ENCODE measurements at places on chromosomes 6 and 20.
A peak's percentile ranks its signal among the peaks of the same experiment; 100 is the strongest.

DNA sequence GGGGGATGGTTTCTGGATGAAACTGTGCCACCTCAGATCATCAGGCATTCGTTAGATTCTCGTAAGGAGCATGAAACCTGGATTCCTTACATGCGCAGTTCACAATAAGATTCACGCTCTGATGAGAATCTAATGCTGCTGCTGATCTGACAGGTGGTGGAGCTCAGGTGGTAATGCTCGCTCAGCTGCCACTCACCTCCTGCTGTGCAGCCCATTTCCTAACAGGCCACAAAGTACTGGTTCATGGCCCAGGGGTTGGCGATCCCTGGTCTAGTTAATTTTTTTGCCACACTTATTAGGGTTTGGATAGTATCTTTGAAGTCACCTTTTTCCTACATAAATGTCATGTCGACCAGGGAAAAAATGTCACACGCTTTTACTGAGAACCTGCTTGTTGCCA is 96.8 kb upstream of the MLIP start:
- H3K4me1 ChIP-seq: no peaks in the 10 kb centered on the region
- no peaks in the 10 kb centered on the region for H3K36me3 ChIP-seq
- H3K27ac ChIP-seq: no peak overlapping the region
- H3K4me3 ChIP-seq: no peak overlapping the region

DNA sequence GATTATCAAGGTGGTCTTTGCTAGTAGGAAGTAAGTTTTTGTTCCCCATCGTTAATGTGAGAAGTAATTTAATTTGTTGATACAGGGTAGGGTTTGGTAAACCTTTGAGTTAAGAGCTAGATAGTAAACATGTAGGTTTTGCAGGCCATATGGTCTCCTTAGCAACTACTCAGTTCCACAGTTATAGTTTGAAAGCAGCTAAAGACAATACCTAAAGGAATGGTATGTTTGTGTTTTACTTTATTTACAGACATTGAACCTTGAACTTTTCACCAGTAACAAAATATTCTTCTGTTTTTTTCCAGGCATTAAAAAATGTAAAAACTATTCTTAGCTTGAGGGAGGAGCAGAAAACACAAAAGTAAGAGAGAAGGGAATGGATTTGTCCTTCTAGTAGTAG is 1.7 kb downstream of the CAP2 start:
- no peak overlapping the region for H3K4me3 ChIP-seq
- H3K36me3 ChIP-seq: no peaks in the 10 kb centered on the region
- H3K27me3 ChIP-seq: peaks cover 2% of the 10 kb centered on the region

DNA sequence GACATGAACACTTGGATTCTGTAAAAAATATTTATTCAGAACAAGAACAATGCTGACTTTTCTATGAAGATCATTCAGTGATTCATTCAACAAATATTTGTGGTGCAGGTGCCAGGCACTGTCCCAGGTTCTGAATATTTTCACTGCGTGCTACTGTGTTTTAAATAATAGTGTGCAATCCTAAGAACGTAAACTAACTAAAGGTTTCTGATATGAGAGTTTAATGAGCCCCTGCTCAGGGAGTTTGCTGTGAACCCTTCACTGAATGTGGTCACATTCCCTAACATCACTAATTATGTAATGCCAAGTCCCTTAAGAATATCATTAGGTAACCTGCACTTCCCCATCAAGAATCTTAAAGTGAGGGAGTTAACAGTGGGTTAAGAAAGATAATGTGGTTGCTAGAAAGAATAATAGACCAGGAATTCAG is 1.7 kb upstream of the TMEM170B start:
- no peaks in the 10 kb centered on the region for H3K36me3 ChIP-seq
- H3K4me3 ChIP-seq: no peak overlapping the region
- no peak overlapping the region for H3K27ac ChIP-seq
- H3K4me1 ChIP-seq: no peaks in the 10 kb centered on the region
- DNase-seq: no peak

GRCh38 chr6:33070909-33071308 is 2.5 kb downstream of the HLA-DPA1 start:
- no peak overlapping the region for H3K27ac ChIP-seq
- no peak overlapping the region for H3K4me3 ChIP-seq
- DNase-seq: no peak
- H3K36me3 ChIP-seq: no peaks in the 10 kb centered on the region
- no peaks in the 10 kb centered on the region for H3K27me3 ChIP-seq
- H3K4me1 ChIP-seq: no peaks in the 10 kb centered on the region

DNA sequence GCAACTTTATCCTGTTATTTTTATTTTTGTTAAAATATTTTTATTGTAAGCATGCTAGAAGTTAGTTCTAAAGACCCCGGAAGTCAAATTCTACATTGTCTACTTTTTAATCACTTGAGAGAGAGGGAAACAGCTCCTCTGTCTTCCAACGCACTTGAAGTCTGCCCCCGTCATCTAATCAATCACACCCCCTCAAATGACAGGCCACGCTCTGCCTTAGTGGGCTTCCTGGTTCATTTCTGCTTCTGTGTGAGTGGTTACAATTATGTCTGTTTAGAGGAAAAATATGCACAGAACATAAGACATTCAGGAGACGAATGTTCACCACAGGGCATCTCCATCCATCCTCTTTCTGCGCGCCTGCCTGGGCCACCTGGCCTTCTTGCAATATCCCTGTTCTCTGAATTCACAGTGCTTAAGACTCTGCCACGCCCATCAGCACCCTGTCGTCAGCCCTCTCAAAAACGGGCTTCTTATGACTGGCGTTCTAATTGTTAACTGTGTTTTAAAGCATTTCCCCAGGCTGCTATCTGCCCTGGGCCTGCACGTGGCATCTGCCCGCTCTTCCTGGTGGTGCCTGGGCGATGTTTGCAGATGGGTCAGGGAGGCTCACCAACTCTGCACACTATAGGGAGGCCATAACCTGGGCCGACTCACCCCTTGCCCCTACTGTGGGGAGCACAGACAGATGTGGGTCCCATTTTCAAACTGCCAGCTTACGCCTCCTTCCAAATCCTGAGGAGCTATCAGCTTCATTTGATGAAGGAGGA is 15.4 kb downstream of the DACT2 start:
- H3K4me3 ChIP-seq: no peak overlapping the region
- no peak for DNase-seq

DNA sequence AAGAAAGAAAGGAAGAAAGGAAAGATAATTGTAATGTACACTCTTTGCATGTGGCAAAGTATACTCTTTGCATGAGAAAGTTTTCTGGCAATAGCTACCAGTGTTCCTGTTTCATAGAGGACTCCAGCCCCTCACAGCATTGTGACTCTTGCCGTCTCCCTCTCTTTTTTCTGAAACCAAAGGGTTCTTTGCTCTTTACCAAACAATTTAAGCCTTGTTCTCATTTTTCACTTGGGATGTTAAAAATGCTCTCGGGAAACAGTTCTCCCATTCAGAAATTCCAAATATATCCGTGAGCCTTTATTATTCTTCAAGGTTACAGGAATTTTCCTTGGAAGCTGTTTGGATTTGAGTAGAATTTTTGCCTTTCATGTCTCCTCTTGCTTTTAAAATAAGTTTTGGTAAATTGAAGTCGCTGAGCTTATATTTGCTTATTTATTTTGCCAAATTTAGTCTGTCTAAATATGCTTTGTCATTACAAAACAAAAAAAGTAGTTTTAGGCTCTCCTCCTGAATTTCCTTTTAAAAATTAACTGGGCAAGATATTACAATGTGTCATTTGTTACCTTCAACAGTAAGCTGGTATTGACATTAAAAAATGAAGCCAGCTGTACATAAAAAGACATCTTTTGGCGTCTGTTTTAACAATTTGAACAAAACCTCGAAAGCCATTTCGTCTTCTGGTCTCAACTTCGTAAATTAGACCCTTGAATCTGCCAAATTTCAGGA is 103.8 kb upstream of the ARMC2 start:
- H3K36me3 ChIP-seq: no peaks in the 10 kb centered on the region
- no peak overlapping the region for H3K4me3 ChIP-seq
- no peaks in the 10 kb centered on the region for H3K27me3 ChIP-seq
- no peak for DNase-seq
- no peak overlapping the region for H3K27ac ChIP-seq

DNA sequence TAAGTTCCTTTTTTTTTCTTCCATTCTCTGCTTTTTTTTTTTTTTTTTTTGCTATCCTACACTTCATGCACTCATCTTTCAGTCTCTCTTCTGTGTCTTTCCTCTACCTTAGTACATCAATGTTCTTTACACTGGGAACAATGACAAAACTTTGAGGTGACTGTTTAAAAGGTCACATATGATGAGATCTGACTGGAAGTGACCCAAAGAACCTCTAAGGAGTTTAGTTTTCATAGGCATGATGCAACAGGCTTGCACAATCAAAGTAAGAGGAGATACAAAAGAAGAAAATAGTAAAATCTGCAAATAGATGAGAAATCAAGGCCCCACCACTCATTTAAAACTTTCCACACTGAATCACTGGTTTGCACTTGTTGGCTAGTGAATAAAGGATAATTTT is 840.8 kb downstream of the TBC1D32 start:
- DNase-seq: no peak
- no peak overlapping the region for H3K4me3 ChIP-seq
- no peaks in the 10 kb centered on the region for H3K27me3 ChIP-seq
- H3K36me3 ChIP-seq: no peaks in the 10 kb centered on the region

- H3K4me3 ChIP-seq: peak within 1 kb of the TSS; percentile 52
- DNase-seq: peak; percentile 29
- H3K27me3 ChIP-seq: no peaks in the 10 kb centered on the region
- peaks cover 1% of the 10 kb centered on the region for H3K4me1 ChIP-seq
Observed at GRCh38 chr6:24125980-24126379, at the start of gene NRSN1. Gene NRSN1 (plus strand): TSS chr6:24126215. CDS start chr6:24134328, 8,113 bp downstream.

GRCh38 chr6:1105833-1106400 is 206.0 kb upstream of the FOXQ1 start:
- no peak overlapping the region for H3K27ac ChIP-seq
- H3K4me1 ChIP-seq: no peaks in the 10 kb centered on the region
- peaks cover 56% of the 10 kb centered on the region for H3K27me3 ChIP-seq
- H3K36me3 ChIP-seq: no peaks in the 10 kb centered on the region
- no peak for DNase-seq

DNA sequence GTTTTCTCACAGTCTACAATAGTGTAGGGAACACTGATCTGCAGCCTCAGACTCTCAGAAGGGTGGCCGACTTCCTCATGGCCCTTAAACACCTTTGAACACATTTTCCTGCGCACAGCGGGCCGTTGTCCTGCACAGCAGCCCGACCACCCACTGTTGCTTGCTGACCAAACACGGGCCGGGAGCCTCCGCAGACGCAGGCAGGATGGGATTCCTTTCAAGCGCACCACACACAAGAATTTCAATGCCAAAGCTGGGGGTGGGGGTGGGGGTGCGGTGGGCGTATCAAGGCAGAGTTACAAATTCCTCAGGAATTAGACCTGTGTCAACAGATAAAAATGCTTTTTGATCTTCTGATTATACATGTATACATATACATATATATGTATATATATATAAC is 74.5 kb downstream of the HUS1B start:
- H3K4me3 ChIP-seq: no peak overlapping the region
- H3K4me1 ChIP-seq: no peaks in the 10 kb centered on the region

DNA sequence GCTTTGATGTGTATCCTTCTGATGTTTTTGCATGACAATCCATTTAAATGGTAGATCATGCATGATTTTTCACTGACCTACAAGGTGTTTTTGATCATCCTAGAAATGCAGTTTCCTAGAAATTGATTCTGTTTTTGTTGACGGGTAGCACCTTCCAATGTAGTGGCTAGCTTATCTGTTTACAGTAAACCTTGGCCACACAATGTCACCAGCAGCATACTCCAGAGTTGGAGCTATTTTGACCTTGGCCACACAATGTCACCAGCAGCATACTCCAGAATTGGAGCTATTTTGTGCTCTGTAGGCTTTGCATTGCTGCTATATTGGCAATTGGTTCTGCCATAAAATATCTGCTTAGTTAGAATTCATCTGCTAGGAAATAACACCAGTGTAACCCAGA is 74.6 kb upstream of the NAA20 start:
- no peaks in the 10 kb centered on the region for H3K36me3 ChIP-seq
- DNase-seq: no peak
- H3K4me3 ChIP-seq: no peak overlapping the region
- H3K27me3 ChIP-seq: no peaks in the 10 kb centered on the region

GRCh38 chr6:18586133-18586532 is 199.0 kb downstream of the RNF144B start:
- no peak overlapping the region for H3K27ac ChIP-seq
- H3K27me3 ChIP-seq: no peaks in the 10 kb centered on the region
- H3K4me1 ChIP-seq: no peaks in the 10 kb centered on the region
- no peak overlapping the region for H3K4me3 ChIP-seq
- no peak for DNase-seq
- no peaks in the 10 kb centered on the region for H3K36me3 ChIP-seq

DNA sequence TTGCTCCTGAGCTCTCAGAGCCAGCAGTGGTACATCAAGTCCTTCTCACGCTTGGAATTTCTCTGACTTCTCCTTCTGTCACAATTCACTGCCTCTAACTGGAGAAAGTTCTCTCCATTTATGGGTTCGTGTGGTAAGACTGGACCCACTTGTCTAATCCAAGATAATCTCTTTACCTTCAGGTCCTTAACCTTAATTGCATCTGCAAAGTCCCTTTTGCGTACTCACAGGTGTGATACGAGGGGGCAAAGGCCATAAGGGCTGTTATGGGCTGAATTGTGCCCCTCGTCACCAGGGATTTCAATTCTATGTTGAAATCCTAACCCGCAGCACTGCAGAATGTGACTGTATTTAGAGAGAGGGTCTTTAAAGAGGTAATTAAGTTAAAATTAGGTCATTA is 27.5 kb upstream of the TBC1D22B start:
- no peaks in the 10 kb centered on the region for H3K27me3 ChIP-seq
- no peaks in the 10 kb centered on the region for H3K4me1 ChIP-seq
- no peaks in the 10 kb centered on the region for H3K36me3 ChIP-seq
- no peak overlapping the region for H3K4me3 ChIP-seq

DNA sequence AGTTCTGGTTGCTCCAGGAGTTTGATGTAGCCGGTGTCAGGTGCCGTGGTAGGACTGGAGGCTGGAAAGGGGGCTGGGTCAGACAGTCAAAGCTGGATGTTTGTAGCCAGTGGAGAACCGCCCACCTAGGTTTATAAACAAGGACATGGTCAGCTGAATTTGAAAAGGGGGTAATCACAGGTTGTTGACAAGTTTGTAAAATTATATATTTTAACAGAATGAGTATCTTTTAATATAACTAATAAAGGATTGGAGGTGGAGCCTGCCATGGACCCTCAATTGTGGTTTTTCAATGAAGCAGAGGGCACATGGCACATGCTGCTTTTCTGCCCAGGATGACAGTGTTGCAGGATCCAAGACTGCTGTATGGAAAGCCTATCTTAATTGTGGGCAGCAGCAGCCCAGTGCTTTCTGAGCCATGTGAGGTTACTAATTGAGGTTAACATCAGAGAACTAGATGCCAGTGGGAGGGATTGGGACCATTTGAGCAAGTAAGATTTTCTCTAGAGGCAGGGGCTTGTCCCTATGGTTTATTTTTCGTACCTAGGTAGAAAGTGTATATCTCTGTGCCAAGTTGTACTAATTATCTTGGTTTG is 9.7 kb downstream of the HECA start:
- 0 out of 2 replicates have a peak, but pooled peaks cover 1% of the 10 kb centered on the region for H3K4me1 ChIP-seq
- no peak overlapping the region for H3K4me3 ChIP-seq
- H3K27ac ChIP-seq: no peak overlapping the region
- DNase-seq: no peak

- no peak overlapping the region for H3K4me3 ChIP-seq
- no peaks in the 10 kb centered on the region for H3K4me1 ChIP-seq
- no peak overlapping the region for H3K27ac ChIP-seq
- no peaks in the 10 kb centered on the region for H3K27me3 ChIP-seq
Observed at GRCh38 chr6:133705731-133706130, 183.2 kb upstream of the TCF21 start.

- no peaks in the 10 kb centered on the region for H3K27me3 ChIP-seq
- no peaks in the 10 kb centered on the region for H3K4me1 ChIP-seq
- H3K27ac ChIP-seq: no peak overlapping the region
- no peak for DNase-seq
- H3K4me3 ChIP-seq: no peak overlapping the region
- H3K36me3 ChIP-seq: peaks cover 8% of the 10 kb centered on the region
Observed at GRCh38 chr20:35039146-35039545, 53.5 kb downstream of the TRPC4AP start.
